ENCODE measurements at places on chromosomes 7 and 10.

DNA sequence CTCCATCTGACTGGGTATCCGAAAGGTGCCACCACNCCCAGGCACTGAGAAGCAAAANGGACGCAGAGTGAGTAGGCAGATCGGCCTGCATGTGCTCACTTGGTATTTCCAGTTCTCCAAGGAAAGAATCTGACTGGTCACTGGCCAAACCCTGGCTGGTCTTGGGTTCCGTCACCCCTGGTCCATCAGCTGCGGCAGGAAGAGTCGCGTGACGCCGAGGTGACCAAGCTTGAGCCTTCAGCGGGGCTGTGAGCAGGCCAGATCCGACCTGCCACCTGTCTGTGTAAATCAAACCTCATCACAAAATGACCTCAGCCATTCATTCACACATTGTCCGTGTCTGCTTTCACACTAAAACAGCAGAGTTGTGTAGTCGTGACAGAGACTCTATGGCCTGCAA is 28.8 kb upstream of the CHST15 start:
- no peak for DNase-seq

GRCh38 chr7:115230882-115231571 is 309.1 kb downstream of the MDFIC start:
- DNase-seq = peak; percentile 16

GRCh38 chr7:47382200-47382599 is 199.7 kb downstream of the TNS3 start:
- DNase-seq = no peak

- no peak for DNase-seq
Measured at GRCh38 chr7:148718431-148718830, 19.7 kb downstream of the CUL1 start.

DNA sequence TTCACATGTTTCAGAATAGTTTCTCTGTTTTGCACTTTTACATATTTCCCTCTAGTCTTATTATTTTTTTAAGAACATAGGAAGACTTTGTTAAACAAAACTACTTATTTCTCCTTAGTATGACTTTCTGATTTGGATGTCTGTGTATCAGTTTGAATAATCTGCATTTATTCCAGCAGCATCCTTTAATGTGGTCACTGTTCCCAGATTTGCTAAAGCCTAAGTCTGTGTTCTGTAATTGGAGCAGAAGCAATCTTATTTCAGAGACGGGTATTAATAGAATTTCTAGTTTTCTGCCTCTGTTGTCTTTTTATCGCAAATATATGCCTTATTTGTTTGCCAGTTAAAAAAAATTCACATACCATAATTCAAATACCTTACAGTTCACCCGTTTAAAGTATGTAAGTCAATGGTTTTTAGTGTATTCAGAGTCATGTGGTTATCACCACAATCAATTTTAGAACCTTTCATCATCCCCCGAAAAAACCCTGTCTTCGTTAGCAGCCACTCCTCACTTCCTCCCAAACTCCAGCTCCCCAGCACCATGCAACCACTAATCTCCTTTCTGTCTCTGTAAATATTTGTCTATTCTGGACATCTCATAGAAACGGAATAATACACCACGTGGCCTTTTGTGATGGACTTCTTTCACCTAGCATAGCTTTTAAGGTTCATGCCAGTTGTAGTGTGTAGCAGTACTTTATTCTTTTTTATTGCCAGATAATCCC is 58.7 kb downstream of the INPP5F start:
- no peak for DNase-seq

DNA sequence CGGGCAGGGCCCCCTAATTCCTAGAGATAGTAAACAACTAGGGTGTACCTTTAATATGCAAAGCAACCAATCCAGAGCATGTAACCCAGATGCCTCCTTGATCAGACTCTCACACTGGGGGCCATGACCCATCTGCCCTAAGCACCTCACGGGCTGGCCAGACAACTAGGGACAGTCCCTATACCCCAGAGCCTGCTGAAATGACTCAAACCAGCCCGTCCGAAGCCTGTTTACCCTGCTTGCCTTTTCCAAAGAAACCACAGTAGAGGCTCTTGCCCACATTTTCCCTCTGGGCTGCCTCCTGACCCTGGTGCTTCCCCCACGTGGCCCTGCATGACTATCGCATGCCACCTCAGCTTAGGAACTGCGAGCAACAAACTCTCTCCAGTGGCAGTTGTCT is 46.2 kb downstream of the RGS10 start:
- DNase-seq = no peak

- no peak for DNase-seq
Measured at GRCh38 chr7:40230101-40230500, 95.3 kb downstream of the SUGCT start.

DNA sequence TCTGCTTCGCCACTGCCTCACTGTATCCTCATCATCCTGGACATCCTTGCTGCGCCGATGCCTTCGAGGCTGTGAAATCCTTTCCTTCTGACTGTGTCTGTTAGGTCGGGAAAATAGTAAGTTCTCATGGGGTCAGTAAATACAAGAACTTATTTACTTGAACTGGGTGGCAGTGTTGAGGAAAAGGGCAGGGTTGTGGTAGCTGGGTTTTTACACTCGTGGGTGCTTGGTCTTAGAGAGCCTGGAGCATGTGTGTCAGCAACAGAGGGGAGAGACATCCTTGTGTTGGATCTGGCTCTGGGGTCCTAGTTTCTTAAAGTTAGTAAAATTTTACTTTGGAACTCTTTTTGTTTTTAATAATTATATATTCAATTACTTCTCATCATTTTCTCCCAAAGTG is 112.9 kb upstream of the GATA3 start:
- no peak for DNase-seq

GRCh38 chr7:106357675-106358074 is 72.9 kb upstream of the NAMPT start:
- no peak for DNase-seq

DNA sequence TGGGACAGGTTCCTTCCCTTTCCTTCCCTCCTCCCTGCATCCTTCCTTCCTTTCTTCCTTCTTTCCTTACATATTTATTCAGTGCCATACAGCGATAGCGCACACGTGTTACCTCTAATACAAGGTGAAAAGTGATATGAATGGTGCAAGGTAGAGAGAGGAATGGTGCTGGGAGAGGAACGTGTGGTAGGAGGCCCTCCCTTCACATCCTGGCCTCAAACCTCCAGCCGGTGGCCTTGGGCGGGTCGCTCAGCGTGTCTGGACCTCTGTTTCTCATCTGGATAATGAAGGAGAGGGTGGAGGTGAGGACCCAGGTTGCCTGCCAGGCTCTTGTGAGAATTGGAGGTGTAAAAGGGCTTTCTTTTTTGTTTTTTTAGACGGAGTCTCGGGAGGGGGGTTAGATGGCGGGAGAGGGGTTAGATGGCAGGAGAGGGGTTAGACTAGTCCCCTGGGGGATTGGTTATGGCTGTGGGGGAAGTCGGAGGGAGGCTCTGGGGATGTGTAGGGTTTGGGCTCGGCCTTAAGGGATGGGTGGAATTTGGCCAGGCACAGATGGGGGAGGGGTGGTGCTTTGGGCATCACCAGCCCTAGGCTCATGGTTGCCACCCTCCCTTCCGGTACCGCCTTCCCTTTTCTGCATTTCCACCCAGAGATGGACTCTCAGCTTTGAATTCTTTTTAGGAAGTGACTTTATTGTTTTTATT is 14.9 kb downstream of the CHST3 start:
- DNase-seq = no peak

DNA sequence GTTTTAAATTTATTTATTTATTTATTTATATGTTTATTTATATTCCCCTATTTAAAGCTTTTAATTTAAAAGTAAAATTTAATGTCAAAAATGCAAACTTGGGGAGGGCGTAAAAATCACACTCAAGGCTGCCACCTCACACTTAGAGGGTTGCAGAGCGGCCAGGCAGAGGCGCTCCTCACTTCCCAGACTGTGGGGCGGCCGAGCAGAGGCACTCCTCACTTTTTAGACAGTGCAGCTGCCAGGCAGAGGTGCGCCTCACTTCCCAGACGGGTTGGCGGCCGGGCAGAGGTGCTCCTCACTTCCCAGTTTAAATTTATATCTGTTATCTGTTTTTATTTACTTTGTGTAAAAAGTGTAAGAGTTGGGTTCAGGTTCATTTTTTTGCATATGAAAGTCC is 10.0 kb upstream of the ZNF425 start:
- DNase-seq = no peak

DNA sequence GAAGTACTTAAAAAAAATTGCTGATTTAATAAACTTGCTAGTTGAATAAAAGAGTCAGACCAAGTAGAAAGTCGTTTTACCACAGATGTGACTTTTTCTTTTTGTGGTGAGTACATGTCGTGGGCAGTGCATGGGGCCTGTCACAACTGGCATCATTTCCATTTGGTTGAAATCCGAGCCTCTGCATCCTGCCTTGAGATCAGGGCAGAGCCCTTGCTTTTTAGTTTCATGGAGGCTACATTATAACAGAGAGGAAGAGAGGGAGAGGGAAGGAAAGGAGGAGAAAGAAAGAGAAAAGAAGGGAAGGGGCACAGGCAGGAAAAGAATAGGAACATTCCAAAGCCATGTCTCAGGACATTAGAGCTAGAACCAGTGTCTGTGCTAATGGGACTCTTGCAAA is 20.4 kb upstream of the INSYN2A start:
- no peak for DNase-seq

GRCh38 chr10:88346144-88346977 is 236.8 kb downstream of the RNLS start:
- DNase-seq = no peak

GRCh38 chr7:123154231-123154860 is 45.4 kb downstream of the SLC13A1 start:
- peak; percentile 57 for DNase-seq

GRCh38 chr7:22653951-22654350 is 73.0 kb upstream of the IL6 start:
- DNase-seq = no peak

DNA sequence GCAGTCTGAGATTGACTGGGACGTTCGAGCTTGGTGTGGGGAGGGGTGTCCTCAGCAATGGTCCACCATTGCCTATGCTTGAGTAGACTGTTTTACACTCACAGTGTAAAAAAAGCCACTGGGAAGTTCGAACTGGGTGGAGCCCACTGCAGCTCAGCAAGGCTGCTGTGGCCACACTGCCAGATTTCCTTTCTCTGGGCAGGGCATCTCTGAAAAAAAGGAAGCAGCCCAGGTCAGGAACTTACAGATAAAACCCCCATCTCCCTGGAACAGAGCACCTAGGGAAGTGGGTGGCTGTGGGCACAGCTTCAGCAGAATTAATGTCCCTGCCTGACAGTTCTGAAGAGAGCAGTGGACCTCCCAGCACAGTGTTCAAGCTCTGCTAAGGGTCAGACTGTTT is 80.3 kb downstream of the BICC1 start:
- DNase-seq = no peak

DNA sequence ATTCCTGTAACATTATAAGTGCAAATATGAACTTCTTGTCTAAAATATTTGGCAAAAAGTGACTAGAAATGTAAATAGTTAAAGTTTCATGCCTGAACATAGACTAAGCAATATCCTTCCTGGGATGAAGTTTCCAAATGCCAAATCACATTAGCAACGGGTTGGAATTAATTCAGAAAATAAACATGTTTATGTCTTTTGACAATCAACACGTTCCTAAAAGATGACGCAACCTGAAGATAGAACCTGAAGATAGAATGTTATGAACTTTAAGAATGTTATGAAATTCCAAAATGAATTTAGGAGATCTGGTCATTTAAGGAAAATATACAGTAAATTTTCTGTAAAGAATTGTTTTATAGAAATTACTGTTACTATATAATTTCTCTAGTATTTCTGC is 9.2 kb downstream of the LAMB4 start:
- no peak for DNase-seq

- no peak for DNase-seq
Measured at GRCh38 chr7:45985902-45986301, 64.8 kb upstream of the IGFBP3 start.

GRCh38 chr7:46568420-46569132 is 647.5 kb upstream of the IGFBP3 start:
- DNase-seq = no peak
